ENCODE measurements at places on chromosomes 16 and 17.

- peak; percentile 67 for DNase-seq
These were observed 37.5 kb upstream of the CCR7 start for GRCh38 chr17:40602445-40603443.

DNA sequence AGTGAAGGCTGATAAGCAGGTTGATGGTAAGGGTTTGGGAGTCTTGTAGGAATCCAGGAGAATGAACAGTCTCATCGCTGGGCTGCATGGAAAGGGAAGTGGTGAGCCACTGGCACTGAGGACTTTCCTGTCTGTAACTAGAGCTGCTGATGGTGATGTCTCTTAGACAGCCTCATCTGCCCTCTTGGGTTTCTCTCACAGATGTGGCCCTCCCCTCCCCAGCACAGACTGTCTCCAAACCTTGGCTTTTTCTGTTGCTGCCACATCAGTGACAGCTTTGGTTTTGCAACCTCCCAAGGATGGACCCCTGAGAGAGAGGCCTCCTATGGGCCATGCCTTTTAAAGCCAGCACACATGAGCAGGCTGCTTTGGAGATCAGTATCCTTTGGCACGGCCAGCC, 16.9 kb downstream of the PLCG2 start:
- no peak for DNase-seq

DNA sequence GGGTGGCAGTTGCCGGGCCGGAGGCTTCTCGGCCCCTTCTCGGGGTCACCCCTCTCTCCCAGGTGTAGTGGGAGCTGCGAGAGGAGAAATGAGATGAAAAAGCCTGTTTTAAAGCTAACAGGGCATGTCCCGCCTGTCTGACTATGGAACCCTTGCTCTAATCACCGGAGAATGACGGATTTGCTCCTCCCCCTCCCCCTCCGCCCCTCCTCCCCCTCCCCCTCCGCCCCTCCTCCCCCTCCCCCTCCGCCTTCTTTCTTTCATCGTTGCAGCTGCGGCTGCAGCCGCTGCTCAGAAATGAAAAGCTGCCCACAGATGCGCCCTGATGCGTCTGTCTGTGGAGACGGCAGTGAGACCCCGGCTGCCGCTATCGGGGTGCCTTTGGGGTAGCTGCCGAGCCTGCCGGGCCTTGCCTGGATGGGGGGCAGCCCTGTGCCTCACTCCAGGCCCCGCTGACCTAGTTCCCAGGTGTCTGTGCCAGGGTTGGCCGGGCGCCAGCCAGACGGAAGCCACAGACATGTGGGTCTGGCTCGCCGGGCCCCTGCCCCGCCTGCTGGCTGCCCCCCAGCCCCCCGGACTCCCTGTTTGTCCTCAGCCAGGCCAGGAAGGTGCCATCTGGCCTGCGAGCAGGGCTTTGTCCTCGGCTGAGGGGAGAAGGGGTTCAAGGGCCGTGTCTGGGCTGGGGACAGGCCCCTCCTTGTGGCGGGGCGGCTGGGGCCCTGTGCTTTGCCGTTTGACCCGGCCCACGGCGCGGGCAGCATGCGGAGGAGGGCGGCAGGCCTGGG, 37.7 kb downstream of the GINS2 start:
- DNase-seq = no peak

- no peak for DNase-seq
These were observed 750 bp downstream of the ZFHX3 start for GRCh38 chr16:73047221-73047535.

- peak; percentile 55 for DNase-seq
These were observed 87.8 kb downstream of the SMG6 start for GRCh38 chr17:2215616-2216364.

GRCh38 chr16:66265048-66265415, 101.5 kb upstream of the CDH5 start:
- no peak for DNase-seq

GRCh38 chr16:87334651-87335624, 17.7 kb upstream of the C16orf95 start:
- no peak for DNase-seq

DNA sequence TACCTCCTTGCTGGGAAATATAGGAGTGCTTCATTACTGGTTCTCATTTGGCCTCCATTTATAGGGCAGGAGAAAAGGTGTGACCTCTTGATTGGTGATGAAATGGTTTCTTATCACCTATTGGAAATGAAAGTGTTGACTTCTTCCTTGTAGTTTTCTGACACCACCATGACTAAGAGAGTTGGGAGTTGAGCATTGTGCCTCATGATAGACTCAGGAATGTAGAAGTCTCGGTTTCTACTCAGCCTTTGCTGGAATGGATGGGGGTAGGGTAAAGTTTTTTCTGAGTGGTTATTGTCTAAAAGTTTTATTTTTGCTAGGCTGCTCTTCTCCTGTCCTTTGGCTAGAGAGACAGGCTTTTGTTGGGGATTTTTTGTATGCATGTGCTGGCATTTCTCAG, 117.4 kb downstream of the PHKB start:
- DNase-seq = no peak

DNA sequence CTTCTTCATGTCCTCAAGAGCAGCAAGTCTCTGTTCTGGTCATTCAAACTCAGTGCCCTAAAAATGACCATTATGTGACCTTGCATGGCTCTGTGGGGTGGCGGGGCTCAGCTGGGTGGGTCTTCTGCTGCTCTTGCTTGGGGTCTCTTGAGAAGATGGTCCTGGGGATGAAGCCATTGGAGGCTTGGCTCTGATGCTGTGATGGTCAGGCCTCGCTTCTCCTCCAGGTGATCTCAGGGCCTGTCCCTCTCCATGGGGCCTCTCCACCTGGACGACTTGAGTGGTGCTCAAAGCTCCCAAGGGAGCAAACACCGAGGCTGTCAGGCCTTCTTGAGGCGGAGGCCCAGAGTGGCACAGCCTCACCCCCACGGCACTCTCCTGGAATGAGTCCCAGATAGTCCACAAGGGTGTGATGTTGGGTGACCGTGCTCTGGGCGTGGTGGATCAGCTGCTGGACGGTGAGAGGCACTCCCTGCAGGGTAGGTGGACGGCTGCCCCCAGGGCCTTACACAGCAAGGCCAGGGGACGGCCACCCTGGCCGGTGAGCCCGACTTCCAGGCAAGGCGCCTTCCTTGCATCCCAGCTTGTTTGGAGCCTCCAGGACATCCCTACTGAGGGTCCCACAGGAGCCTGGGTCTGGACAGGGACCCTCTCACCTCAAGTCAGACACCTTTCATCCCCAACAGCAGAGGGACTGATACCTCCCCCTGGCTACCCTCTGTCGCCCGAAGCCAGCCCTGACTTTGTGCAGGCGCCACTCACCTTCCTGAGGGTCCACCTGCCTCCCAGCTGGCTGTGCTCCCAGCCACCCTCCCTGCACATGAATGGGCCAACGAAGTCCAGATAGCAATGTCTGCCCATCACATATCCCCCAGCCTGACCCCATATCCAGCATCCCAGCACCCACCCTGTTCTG, 48.7 kb downstream of the USP22 start:
- no peak for DNase-seq

DNA sequence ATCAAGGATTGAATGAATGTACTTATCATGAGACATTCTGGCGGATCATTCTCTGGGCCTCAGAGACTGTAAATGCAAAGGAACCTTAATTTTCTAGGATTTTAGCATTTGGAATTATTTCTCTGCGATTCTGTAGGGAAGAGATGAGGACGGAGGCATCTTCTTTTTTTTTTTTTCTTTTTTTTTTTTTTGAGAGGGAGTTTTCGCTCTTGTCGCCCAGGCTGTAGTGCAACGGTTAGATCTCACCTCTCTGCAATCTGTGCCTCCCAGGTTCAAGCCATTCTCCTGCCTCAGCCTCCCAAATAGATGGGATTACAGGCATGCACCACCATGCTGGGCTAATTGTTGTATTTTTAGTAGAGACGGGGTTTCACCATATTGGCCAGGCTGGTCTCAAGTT, 2.1 kb downstream of the ITGAL start:
- DNase-seq = no peak

DNA sequence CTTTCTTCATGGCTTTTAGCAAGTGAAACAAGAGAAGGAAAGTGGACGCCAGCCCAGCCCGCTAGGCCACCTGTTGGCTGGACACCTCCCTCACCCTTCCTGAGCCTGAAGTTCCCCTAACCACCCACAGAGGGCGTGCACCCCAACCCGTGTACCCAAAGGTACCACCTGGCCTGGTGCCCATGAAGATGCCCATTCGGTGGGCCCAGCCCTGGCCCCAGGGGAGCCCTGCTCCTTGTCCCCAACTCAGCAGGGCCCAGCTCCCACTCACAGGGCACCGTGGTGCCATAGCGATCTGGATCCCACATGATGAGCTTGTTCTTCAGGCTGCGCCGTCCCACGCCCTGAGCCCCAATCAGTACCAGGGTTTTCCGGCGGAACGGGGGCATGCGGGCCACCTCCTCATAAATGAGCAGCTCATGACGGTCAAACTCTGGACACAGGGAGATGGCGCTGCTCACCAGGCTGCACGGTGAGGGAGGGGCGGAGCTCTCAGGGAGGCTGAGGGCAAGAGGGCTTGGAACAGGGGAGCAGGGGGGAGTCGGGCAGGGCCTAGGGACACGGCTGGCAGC, 26.8 kb downstream of the MPP2 start:
- peak; percentile 9 for DNase-seq

DNA sequence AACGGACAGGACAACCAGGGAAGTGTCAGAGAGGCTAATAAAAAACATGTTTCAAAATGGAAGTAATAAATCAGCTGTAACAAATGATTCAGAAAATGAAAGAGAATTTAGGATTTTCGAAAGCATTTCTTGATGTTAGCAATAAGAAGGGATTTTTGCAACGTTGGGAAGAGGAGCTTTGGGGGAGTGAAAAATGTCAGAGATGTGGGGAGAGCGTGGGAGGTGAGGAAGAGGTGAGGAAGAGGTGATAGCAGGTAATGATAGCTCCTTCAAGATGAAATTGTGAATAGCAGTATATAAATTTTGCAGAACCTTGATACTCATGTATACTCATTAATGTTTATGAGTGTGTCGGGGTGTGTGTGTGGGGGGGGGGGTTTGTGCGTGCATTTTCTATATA, 76.2 kb upstream of the COX10 start:
- DNase-seq = no peak

DNA sequence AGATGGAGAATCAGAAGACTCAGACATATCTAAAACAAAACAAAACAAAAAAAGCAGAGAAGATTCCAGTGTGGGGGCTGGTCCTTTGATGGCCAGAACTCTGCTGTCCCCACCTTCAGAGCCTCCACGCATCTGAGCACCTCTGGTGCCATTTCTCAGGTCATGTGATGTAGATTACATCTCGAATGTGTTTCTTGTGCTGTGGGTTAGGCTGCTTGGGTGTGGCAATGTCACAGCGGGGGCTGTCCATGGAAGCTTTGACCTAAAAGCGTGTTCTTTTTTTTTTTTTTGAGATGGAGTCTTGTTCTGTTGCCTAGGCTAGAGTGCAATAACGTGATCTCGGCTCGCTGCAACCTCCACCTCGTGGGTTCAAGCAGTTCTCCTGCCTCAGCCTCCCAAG, 51.2 kb downstream of the PLD6 start:
- no peak for DNase-seq

- no peak for DNase-seq
These were observed 54.8 kb downstream of the RAP1GAP2 start for GRCh38 chr17:2850991-2851390.
